ENCODE measurements at places on chromosomes 7 and 10. TPM values are rescaled to one million over a fixed set of nuclear protein-coding genes. Genes with fewer than 3 reads are reported as not detected.

DNA sequence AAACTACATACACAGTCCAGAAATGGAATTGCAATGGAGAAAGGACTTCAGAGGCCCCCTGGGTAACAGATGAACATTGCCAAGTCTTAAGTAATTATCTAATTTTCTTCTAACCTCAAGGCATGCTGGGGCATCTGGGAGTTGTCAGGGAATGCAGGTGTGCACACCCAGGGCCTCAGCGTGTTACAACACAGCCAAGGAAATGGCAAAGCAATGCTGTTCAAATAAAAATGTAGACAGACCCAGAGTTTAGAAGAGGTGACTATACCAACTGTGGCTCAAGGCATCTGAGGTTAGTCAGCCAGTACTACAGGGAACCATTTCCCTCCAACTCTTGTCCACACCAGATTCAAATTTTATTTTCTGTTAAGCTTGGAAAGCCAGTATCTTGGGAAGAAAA lies 73.6 kb downstream of the CCDC3 start:
- DNase-seq, result no peak

GRCh38 chr10:13152296-13152695 lies 9.1 kb upstream of the MCM10 start:
- DNase-seq, result no peak

- DNase-seq, result peak; percentile 38
Observed at GRCh38 chr7:92835851-92836488, 403 bp downstream of the CDK6 start.

DNA sequence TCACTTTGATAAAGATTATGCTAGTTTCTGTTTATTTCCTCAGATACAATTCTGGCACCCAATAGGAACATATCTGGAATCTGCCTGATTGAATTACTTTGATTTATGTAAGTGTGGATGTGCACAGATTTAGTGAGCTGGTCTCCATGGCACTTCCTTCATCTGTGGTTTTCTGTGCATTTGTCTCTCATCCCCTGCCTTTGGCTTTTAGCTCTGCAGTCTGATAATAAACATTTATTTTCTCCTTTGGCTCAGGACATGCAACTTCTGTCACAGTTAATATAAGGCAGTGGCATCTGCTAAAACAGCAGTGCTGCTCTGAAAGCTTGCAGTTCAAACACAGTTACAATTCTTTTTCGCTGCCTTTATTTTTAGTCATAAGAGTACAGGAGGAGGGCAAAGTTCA lies 273.7 kb upstream of the CHRM2 start:
- no peak for DNase-seq

DNA sequence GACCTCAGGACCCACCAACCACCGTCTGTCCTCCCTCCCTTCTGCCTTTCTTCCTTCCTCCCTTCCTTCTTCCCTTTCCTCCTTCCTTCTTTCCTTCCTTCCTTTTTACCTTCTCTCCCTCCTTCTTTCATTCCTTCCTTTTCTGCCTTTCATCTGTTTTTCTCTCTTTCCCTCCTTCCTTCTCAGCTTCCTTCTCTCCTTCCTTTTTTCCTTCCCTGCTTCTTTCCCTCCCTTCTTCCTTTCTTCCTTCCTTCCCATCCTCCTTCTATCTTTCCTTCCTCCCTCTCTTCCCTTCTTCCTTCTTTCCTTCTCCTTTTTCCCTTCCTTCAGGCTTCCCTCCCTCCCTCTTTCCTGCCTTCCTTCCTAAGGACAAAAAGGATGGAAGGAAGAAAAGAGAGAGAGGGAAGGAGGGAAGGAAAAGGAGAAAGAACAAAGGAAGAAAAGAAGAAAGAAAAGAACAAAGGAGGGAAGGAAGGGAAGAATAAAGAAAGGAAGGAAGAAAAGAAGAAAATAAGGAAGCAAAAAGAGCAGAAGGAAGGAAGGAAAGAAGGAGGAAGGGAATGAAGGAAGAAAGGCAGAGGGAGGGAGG lies 405.0 kb downstream of the GRID1 start:
- no peak for DNase-seq

DNA sequence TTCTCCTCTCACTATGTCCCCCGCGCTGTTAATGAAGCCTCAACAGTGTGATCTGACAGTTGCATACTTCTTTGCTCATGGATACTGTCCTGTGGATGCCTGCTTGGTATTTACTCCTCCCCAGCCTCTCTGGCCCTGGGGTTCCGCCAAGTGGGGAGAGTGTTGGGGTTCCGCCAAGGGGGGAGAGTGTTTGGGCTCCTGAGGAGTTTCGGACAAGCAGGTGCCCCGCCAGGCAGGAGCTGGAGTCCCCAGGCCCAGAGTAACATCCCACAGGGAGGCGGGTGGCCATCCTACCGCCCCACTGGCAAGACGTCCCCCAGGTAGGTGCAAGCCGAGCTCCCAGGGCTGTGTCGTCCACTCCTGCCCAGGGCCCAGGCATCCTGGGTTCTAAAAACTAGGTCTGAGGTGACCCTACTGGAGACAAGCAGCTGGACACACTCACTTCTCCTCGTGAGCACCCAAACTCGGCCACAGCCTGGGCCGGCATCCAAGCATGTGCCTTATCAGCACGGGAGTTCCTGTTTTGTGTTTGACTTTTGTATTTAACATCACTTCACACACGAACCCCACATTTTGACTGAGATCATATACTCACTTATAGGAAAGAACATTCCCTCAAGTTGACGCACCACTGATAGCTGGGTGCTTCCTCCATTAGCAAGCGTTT lies 34.2 kb downstream of the CAMK2B start:
- DNase-seq, result peak; percentile 91

The RAB19 gene
- total RNA-seq, result not detected

DNA sequence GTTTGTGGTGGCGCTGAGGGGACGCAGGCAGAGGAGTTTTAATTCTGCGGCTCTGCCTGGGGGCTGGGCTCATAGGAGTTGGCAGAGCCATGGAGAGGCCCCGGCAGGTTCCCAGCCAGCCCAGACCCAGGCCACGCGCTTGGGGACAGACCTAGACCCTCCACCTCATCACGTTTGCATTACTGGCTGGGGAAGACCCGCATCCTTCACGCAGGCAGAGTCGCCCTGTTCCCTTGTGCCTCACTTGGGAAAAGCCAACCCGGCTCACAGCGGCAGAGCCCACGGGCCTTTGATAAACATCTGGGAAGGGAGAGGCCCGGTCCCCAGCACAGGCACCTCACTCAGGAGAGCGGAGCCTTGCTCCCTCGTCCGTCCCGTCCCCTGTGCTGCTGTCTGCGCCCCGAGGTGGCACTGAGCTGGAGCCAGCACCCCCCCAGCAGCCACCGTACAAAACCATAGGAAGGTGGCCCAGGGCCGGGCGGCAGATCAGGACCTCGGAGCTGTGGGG lies 112.8 kb downstream of the CYTH3 start:
- no peak for DNase-seq

- DNase-seq, result peak; percentile 88
Observed at GRCh38 chr7:123643495-123644441, 11.9 kb upstream of the LMOD2 start.

The PILRA gene
- total RNA-seq, result 0.69 TPM

The CEP55 gene
- total RNA-seq, result 98.9 TPM

DNA sequence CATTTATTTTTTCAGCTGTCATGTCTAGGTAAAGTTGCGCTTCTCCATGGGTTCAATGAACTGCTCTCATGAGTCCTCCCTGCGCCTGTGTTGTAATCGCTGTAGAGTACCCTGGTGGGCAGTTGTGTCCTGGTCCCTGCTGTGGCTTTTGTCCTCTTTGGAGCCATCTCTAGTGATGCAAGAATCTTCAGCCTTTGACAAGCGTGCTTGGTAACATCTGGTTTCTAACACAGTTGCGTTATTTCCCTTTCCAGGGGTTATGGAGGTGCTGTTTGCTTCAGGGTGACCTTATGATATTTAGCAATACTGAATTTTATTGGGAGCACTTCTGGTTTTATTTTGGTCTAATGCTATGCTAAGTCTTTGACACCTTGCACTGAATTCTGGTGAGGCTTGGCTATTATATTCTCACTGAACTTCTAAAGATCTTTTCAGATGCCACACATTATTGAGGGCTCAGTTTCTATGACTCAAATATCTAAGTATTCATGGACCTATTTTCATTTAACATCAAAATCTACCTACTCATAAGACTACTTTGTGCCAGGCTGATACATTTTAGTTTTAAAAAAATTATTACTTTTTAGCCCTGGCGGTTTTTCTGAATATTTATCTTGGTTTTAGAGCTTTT lies 88.6 kb downstream of the FANK1 start:
- DNase-seq, result no peak

The PRSS37 gene
- total RNA-seq, result not detected

DNA sequence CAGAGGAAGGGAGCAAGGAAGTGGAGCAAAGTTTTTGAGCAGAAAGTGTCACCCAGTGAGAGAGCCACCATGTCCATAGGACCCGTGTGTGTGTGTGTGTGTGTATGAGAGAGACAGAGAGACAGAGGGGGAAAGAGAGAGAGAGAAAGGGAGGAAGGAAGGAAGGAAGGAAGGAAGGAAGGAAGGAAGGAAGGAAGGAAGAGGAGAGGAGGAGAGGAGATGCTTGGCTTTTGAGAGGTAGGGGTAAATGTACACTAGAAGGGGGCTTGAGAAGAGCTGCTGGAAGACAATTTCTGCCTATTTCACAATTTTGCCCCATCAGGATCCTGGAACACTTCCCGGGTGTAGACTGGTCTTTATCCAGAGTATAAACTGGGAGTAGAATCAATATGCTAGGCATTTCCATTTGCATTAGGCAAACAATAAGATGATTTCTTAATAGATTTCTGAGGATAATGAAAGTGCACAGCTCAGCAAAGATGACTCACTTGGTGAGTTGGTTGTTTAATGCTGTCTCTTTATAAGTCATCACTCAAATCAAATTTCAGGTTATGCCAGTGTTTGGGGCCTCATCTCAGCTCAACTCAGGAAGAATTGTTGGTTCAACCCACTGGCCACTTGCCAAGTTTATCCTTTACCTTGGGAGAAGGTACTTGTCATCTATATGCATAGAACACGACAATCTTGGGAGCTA lies 70.0 kb upstream of the FAM13C start:
- DNase-seq, result no peak

- DNase-seq, result peak; percentile 17
Observed at GRCh38 chr7:15839416-15840100, 153.1 kb upstream of the MEOX2 start.

The TAS2R5 gene
- total RNA-seq, result 0.06 TPM

The CC2D2B gene
- total RNA-seq, result 0.29 TPM

DNA sequence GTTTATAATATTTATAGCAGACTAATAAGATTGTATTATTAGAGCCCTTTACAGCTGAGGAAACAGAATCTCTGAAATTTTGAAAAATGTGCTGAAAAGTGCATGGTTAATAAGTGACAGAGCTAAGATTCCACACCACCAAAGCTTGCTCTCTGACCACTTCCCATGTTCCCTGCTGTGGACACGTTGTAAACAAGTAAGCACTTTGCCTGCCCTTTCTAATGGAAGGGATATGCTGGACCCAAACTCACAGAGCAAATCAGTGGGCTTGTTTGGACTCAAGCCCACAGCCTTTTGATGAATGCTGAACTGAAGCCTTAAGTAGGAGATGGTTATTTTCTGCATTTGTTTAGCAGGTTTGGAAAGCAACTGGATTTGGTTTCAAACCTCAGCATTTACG lies 214.0 kb upstream of the TMEM72 start:
- DNase-seq, result no peak

The NRCAM gene
- 0.11 TPM for total RNA-seq

DNA sequence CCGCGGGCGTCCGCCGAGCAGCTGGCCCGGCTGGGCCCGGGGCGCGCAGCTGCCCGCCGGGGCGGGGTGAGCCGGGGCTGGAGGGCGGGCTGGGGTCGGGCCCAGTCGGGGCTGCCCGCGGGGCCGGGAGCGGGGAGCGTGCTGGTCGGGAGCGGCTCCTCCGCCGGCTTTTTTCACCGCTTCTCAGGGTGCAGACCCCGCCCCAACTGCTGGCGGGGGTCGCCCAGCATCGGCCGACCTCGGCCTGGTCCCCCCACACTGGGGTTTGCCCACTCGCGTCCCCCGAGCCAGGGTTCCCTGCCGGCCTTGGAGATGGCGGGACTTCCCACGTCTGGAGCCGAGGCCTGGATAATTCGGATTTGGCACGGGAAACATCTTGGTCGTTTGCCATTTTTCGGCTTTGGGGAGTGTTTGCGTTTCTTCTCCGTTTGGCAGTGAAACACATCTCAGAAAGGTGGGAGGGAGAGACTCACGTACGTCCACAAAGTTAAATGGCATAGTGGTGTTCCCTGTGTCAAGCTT lies 432 bp downstream of the TMEM248 start:
- DNase-seq, result peak; percentile 56

- DNase-seq, result no peak
Observed at GRCh38 chr10:131963350-131963749, 18.4 kb downstream of the BNIP3 start.

Measured in Daoy (cell line).